NCI-H774 (cell line): ENCODE measurements at places on chromosomes 1 and 21.
A peak's percentile ranks its signal among the peaks of the same experiment; 100 is the strongest.

GRCh38 chr1:94926915-94927404, at the start of gene CNN3:
Gene CNN3, minus strand, starts transcription at chr1:94927110. Its CDS starts 216 bp downstream, at chr1:94926894.
- DNase-seq: peak; percentile 95

DNA sequence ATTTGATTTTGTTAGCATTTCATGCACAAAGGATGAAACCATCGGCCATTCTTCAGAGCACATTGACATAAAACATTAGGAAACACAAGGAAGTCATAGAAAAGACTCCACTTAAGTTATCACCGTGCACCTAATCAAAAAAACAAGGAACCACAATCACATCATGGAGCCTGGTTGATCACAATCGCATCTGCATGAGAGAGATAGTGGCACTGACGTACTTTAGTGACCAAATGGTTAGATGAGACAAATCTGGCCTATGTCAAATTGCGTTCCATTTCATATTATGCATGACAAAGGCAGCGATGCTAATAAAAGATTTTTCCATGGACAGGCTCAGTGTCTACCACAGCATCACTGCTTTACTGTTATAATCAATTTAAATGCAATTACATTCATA, 571.8 kb upstream of the ADGRL2 start:
- DNase-seq: no peak

DNA sequence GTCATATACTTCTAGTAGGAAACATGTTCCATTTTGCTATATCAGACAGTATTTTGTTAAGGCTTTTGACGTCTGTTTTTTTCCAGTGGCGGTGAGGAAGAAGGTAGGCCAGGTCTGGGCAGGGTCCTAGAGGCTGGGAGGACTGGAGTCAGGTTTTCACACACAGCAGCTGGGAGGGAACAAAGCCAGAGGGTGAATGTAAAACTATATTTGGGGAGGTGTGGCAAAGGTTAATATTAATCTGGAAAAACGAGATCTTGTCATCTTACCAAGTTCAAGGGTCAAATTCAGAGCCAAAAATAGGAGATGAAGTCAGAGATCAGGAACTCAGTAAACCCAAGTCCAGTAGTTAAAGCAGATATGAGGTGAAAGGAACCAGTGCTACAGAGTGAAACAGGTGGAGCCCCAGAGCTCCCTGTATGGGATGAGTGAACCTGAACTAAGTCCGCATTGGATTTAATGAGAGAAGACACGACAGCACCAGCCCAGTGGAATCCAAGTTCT, 10.7 kb upstream of the OTUD7B start:
- no peak for DNase-seq

- no peak for DNase-seq
These were observed 31.8 kb upstream of the KCNQ4 start for GRCh38 chr1:40751802-40752201.

GRCh38 chr1:96060621-96061020, 661.0 kb upstream of the PTBP2 start:
- no peak for DNase-seq

GRCh38 chr1:213484333-213484732, 433.3 kb downstream of the RPS6KC1 start:
- no peak for DNase-seq

GRCh38 chr1:51217101-51217500, 19.0 kb upstream of the RNF11 start:
- DNase-seq: no peak

DNA sequence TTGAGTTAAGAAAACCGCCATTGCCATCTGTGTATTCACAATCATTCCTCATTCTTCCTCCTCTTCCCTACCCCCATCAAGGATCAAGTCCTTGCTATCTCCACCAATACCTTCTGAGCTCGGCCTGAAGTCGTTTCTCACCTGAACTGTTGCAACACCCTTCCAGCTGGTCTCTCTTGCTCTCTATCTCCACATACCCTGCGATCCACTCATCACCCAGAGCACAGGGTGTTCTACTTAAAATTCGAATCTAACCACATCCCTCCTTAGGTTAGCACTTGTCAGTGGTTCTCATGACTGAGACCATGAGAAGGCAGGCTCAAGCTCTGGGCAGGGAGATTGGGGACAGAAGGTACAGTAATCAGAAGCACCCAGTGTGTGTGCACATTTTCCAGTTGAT, 4.6 kb downstream of the IVL start:
- DNase-seq: no peak

GRCh38 chr21:40652436-40652835, 194.5 kb downstream of the DSCAM start:
- no peak for DNase-seq

DNA sequence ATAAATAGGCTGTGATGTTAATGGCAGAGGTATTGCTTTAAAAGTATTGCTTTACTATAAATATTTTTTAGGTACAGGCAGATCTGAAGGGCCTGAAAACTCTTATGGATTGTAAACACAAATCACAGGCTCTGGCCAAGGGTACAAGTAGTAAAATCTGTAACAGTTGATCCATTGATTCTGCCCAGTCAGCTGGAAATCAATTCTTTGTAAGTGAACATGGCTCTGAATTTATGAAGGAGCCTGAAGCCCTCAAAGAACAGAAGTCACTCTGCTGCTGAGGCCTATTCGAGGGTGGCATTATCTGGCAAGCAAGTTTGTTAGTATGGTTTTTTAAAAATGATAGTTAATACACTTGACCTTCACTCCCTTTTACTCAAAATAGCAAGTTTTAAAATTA, 834.0 kb upstream of the TMPRSS15 start:
- no peak for DNase-seq

DNA sequence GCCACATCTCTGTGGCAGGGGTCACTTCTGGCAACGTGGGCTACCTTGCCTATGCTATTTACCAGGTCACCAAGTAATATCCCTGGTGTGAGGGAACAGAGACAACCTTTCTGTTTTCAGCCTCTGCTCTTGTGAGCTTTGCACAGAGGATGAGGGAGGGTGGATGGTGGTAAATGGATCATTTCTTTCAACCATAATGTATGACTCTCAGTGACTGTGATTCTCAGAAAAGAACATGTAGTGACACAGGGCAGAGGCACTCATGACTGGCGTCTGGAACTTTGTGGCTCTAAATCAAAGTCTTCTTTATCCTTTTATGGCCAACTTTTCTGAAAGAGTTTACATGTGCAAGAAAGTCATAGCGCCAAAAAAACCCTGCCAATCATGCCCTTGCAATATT, 153.5 kb upstream of the USP24 start:
- DNase-seq: no peak

DNA sequence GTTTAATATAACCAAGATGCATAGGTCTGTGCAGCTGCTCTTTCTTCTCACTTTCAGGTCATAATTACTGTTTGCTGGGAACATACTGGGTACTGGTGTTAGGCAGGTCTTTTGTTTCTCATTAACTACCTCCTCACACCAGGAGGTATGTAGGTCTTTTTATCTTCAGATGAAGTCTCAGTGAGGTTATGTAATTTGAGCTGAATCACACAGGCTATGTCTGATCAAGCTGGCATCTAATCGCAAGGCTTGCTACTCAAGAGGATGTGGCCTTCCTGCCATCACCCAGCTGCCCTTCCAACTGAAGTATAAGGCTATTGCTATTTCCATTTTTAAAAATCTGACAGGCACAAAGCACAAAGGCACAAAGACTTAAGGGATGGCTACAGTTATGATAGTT, 96.4 kb downstream of the RUNX1 start:
- DNase-seq: peak; percentile 24

DNA sequence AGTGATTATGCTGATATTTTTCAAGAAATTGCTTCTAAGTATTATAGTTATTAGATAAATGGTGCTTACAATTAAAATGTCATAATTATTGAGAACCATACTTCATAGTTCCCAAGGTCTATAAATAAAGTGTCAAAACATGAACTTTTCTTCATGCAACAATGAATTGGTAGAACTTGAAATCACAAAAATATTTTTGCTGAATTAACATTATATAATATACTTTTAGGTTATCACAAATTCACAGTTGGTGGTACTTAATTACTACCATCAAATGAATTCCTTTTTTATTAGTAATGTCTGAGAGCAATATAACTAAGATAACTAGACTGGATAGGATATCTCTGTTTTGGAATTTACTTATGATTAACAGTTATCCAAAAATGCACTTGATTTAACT, 4.7 kb downstream of the DNM3 start:
- no peak for DNase-seq

DNA sequence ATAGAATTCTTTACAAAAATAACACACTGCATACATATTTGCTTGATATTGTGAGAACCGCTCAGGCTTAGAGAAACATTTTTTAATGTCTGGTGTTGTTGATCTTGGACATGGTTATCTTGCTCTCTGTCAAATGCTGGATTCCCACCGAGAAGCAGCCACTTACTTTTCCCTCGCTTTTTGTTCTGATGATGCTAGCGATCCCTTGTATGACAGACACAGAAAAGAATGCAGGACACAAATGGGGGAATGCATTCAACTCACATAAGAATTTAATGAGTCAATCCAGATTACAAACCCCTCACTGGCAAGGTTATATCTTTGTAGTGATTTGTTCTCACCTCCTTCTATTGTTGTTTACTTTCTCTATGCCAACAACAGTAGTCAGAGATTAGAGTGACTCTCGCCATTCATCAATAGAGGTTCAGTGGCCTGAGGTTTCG, 76.8 kb upstream of the AKT3 start:
- no peak for DNase-seq

DNA sequence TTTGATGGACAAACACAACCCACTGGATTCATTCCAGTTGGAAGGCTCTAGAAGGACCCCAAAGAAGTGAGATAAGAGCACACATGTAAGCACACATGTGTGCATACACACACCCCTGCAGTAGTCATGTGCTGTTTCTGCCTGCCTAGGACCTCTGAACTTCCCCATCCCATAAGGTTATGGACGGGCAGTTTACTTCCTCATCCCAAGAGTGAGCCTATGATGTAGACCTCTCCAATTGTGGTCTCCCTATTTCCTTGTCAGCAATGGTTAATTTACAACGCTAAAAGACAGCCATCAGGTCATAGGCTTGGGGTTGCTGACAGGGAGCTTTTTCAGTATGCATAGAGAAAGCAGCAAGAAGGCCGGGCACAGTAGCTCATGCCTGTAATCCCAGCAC, 15.4 kb upstream of the ADAR start:
- no peak for DNase-seq

GRCh38 chr1:16387201-16388188, 20.5 kb downstream of the SZRD1 start:
- no peak for DNase-seq

DNA sequence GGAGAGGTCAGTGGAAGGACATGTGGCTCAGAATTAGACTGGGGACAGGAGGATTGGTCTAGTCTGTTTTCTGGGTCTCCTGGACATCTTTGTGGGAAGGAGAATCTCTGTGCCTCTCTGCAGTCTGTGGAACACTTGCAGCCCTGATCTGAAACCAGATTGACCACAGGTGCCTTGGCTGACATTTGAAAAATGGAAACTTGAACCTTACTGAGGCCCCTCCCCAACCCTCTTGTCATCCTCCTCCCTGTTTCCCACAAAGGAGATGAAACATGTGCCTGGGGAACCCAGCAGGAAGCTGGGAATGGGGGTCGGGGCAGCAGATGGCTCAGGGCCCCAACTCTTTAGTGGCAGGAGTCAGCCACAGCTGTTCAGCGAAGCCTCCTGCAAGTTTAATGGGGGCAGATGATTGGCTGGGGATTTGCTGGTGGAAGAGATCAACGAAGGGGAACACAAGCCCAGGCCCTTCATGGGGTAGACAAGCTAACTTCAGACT, 18.1 kb downstream of the VASH2 start:
- DNase-seq: no peak

DNA sequence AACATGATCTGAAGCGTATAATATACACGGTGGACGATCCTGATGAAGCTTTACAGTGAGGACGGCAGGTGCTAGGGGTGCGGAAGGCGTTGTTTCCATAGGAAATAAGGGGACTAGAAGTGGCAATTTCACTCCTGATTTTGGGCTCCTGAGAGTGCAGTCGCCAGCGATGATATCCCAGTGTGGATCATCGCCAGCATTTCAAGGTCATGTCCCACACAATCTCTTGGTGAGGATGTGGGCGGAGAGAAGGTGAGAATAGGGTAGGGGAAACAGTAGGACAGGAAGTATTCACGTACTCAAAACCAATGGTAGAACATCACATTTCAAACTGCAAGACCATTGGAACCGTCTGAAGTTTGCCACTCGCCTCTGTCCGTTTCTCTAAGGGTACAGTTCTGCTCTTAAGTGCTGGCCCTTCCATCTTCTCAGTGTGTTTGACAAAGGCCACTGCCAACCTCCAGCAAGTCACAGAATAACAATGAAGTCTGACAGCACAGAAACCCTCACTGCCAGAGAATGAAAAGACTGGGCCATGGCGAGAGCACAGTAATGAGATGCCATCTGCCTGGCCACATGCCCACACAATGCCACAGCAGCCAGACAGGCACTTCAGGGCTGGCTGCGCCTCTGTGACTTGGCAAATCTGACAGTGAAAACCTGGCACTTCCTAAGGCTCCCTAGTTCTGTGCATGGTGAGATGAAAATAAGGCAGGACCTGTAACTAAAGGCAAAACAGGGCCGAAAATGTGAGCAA, 27.9 kb downstream of the PCSK9 start:
- DNase-seq: no peak

DNA sequence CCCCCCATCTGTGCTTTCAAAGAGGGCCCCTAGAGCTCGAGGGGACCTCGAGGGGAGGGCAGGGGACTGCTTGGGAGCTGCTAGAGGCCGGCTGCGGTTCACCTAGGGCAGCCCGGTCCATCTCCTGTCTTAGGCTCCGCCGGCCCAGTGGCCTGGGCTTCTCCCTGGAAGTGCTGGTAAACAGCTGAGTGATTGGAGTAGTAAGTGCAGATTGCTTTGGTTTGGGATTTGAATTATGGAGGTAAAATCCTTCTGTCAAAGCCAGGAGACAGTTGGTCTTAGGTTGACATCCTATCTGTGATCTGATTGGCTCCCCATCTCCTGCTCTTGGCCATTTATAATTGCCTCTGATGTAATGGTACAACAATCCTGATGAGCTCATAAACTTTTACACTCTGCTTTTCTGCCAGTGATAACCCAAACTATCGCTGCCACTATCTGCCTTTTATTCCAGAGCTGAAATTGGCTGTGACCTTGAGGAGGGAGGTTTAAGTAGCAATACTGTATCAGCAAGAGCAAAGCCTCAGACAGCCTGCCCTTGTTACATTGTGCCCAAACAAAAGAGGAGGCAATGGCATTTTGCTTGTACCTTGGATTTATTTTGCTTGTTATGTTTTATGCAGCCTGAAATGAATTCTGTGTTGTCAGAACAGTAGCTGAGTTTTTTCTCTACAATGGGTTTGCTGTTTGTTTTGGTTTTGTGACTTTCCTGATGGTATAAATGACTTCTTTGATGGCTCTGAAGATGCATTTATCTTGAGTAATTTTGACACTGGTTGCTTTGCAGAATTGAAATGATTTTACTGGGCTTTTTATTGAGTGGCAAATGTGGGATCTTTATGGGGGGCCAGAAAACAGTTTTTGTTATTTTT, 2.4 kb downstream of the ARID1A start:
- peak; percentile 39 for DNase-seq

DNA sequence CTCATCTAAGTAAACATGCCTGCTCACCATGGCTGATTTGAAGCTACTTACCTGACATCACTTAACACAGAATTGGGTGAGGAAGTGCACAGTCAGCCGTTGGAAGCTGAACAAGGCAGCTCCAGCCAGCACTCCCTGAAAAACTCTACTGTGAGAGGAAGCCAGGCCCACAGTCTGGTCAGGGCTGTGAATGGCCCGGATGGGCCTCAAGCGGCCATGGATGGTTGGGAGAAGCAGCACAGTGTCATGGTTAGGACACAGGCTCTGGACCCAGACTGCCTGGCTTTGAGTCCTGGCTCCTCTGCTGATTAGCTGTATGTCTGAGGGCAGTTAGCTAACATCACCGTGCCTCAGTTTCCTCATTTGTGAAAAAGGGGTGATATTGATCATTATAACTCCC, 267.8 kb downstream of the GRIK3 start:
- no peak for DNase-seq

- DNase-seq: peak; percentile 51
These were observed 3.5 kb downstream of the FMO2 start for GRCh38 chr1:171188388-171189266.
